ENCODE measurements at places on chromosomes 6 and 20. TPM values are rescaled to one million over a fixed set of nuclear protein-coding genes. Genes with fewer than 3 reads are reported as not detected.

The HNF4A gene
- total RNA-seq, result not detected

The MYBL2 gene
- 0.40 TPM for total RNA-seq

The DYNLT2 gene
- 2.9 TPM for total RNA-seq

The FANCE gene
- 6.4 TPM for total RNA-seq

The PTCRA gene
- 0.40 TPM for total RNA-seq

The PMEPA1 gene
- 26.3 TPM for total RNA-seq

The HFE gene
- total RNA-seq, result 13.9 TPM

The DTD1 gene
- 31.6 TPM for total RNA-seq

The THBS2 gene
- total RNA-seq, result 104 TPM

The PLCB4 gene
- total RNA-seq, result 23.4 TPM

GRCh38 chr6:36813526-36813925 is 25.7 kb downstream of the CPNE5 start:
- DNase-seq, result no peak

- peak; percentile 59 for DNase-seq
Observed at GRCh38 chr20:63522091-63522868, 1.7 kb downstream of the PPDPF start.

- no peak for DNase-seq
Observed at GRCh38 chr6:31592396-31592771, 422 bp downstream of the NCR3 start.

- DNase-seq, result no peak
Observed at GRCh38 chr6:15588971-15589634, 73.7 kb downstream of the DTNBP1 start.

DNA sequence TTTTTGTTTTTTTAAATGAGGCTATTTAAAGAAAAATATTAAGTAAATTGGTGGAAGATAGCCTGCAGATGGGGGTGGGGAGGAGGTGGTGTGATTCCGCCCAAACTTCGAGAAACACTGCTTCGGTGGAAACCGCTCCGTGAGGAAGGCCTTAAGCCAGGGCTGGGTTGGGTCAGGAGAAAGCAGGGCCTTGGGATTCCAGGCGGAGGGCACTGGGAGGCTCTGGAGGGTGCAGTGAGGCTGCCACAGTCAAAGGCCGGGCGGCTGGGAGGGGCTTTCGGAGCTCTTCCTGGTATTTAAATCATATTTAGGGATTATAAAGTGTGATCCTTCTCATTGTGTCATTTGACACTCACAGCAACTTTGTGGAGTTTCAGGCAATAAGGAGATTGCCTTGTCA is 22.2 kb upstream of the SCRT2 start:
- peak; percentile 13 for DNase-seq

DNA sequence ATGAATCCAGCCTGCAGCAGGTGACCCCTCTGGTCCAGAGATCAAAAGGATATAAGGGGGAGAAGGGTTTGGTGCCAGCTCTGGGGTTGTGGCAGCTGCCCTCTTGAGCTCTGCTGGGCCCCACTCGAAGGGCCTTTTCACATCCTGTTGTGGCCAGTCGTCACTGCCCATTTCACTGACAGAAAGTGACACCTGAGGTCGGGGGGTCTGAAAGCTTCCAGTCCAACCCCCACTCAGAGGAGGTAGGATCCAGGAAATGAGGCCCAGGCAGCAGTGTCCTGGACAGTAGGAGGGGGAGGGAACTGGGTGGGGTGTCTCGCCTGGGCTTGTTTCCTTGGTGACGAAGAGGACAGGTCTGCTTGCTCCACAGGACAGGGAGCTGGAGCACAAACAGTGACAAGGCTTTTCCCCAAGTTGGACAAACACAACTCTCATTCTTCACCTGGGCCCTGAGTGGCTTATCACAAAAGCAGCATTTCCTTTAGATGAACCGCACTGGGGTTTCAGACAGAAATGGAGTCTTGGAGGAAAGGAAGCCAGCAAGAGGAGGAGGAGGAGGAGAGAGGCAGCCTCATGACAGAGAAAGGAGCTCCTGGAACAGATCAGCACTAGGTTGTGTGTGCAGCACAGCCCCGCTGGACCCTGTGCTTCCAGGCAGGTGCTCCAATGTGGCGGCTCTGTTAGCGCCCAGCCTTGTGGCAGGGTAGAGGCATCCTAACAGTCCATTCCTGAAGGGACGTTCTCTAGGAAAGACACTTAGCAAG is 11.0 kb downstream of the FRS3 start:
- DNase-seq, result no peak

DNA sequence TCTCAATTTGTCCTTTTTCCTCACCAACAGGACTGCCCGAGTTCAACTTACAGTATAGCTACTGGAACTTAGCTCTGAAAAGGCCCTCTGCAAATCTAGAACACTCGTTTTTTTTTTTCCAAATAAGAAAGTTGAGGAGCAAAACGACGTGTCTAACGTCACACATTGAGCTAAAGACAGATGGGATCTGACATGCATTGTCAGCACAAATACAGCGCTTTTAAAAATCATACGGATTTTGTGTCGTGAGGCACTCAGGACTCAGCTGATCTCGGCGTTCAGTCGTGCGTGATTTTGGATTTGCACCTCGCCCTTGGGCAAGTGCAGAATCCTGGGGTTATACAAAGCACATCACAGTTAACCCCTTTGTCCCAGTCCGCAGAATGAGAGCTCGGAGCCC is 94.7 kb upstream of the ZNF322 start:
- DNase-seq, result no peak

- no peak for DNase-seq
Observed at GRCh38 chr20:11302436-11302835, 615.3 kb upstream of the BTBD3 start.

- no peak for DNase-seq
Observed at GRCh38 chr6:156627524-156627923, 149.7 kb upstream of the ARID1B start.

GRCh38 chr6:19309661-19310060 is 527.5 kb upstream of the ID4 start:
- DNase-seq, result no peak

- DNase-seq, result peak; percentile 30
Observed at GRCh38 chr6:170074435-170074834, 216.4 kb downstream of the DLL1 start.

GRCh38 chr6:117440706-117441525 is 15.2 kb upstream of the ROS1 start:
- no peak for DNase-seq
